ENCODE measurements at places on chromosomes 2 and 18.

DNA sequence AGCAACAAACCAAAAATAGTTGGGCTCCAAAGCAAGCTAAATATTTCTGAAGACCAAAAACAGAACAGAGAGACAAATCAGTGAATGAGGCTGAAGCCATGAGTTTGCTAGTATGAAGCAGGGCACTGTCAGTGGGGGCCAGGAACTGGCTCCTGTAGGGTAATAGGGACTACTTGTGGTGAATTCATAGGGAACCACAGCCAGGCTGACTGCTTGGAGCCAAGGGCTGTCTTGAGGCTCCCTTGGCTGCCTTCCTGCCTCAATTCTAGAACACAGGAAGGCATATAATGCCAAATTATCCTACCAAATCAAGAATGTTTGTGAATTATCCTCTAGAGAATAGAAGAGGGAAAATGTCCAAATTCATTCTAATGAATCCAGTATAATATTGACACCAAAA lies 406.0 kb downstream of the CCDC85A start:
- DNase-seq: no peak

- DNase-seq: no peak
These were observed 123.8 kb upstream of the FSHR start for GRCh38 chr2:49278141-49278540.

GRCh38 chr2:132521341-132521740 lies 104.7 kb downstream of the GPR39 start:
- DNase-seq: no peak

DNA sequence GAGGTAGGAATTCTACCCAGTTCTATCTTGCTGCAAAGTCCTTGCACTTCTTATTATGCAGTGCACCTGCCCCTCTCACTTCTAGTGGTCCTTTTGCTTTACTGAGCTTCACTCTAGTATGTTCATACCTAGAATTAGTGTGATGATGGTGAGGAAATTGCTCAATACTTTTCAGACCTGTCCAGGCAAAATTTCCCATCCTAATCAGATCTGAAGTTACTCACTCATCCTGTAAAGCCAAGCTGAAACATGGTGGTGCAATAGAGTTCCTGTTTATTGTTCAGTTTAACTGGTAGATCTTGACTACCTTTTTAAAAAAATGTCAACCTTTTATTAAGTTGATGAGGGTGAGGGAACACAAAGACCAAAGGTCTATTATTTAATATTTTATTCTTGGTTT lies 12.6 kb upstream of the FIGN start:
- no peak for DNase-seq

DNA sequence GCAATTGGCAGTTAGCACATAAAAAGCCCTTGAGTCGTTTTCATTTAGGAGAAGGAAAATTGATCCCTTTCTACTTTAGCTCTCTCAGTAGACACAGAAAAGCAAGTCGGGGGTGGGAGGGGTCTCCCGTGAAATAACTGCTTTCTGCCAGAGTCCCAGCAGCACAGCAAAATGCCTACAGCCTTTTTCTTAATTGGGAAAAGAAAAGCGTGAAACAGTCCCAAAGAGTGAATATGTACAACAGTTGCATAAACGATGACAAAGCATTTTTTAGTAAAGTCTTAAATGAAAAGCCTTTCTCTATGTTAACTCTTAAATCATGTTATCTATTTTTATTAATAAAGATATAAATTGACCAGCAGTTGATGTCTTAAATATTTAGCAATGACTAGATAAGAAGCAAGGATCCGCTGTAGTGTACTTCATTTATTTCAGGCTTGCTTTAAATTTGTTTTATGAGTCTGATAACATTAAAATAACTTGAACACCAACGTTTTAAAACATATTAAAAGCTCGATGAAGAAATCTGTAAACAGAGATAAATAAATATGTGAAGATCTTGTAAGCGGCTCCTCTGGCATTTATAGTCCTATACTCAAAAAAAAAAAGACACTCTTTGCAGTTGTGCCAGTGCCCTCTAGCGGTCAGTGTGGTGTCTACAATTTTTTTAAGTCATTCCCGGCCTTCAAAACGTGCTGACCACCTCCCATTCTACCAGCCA lies 42.3 kb upstream of the ATIC start:
- peak; percentile 27 for DNase-seq

- DNase-seq: no peak
These were observed 24.9 kb upstream of the RPIA start for GRCh38 chr2:88666576-88666975.

GRCh38 chr2:33451825-33452224 lies 24.6 kb upstream of the RASGRP3 start:
- no peak for DNase-seq

DNA sequence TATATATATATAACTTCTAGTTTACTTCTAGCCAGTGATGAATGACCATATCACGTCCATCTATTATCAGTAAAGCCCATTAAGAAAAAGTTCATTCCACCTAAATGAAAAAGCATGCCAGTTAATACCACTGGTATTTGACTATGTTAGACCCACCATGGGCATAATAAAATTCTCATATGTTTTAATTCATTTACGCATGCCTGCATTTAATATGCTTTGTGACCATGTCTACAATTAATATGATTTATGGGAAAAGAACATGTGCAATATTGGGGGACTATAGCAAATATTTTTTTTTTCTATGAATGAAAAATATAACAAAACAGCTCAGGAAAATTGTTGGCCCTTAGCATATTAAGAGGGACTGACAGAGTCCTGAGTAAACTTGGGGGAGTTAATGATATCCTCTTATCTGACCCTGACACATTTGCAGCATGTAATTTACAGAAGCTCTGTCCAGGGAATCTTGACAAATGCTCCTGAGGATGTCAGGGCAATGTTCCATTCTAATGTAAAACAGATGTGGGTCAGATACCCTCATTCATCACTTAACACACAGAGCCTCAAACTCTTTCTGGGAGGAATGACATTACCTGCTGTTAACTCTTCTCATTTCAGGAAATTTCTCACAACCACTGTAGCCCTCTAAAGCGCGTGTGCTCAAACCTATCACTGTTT lies 90.6 kb downstream of the PAX3 start:
- DNase-seq: no peak

GRCh38 chr2:233225230-233226068 lies 26.0 kb upstream of the ATG16L1 start:
- DNase-seq: no peak

DNA sequence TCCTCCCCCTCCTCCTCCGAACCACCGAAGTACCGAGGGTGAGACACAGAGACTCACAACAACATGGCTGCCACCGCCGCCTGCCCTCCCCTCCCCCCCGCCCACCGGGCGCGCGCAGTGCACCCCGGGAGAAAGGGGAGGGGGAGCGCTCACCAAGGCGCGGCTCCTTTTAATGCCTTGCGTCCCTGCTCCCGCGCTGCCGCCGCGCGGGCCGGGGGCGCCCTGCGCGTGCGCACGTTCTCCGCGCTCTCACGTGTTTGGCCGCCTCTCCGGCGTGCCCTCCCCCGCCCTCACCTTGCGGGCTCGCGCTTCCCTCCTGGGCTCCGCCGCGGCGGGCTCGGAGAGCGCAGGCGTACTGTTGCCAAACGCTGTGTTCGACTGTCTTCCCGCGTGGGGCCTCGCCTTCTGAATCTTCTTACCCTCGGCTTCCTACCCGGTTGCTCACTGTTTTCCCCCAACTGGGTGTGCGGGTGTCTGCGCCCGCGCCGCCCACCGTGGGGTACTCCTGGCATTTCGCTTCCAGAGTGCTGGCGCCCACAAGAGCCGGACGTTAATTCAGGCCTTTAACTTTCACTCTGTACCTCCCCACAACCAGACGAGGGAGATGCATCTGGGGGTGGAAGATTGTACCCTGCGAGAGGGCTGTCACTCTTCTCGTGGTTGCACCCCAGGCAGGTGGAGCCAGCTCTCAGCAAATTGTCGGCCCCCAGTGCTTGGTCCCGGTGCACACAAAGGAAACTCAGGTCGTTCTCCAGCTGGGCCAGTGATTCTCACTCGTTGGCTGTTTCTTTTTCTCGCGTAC lies at the start of gene PUM2:
TSS of gene PUM2 (minus strand) at position 92 of the 802 bp plus-strand sequence. CDS start 23,484 bp downstream, outside the sequence.
- peak; percentile 89 for DNase-seq

DNA sequence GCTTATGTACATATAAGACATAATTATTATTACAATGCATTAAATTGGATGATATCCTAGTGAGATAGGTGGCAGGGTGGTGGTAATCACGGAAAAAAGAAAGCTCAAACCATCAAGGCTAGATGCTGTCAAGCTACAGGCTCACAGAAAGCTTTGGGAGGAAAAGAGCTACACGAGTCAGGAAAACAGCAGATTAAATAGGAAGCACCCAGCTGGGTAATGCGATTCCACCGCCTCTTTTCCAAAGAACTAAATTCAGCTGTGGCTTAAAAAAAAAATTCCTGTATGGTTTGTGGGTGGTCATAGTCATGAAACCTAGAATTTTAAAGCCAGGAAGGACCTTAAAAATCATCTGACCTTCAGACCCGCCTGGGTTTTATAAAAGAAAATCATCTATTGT lies 23.7 kb upstream of the PTPN4 start:
- DNase-seq: no peak

- no peak for DNase-seq
These were observed 99.5 kb upstream of the AGAP1 start for GRCh38 chr2:235394278-235394828.

DNA sequence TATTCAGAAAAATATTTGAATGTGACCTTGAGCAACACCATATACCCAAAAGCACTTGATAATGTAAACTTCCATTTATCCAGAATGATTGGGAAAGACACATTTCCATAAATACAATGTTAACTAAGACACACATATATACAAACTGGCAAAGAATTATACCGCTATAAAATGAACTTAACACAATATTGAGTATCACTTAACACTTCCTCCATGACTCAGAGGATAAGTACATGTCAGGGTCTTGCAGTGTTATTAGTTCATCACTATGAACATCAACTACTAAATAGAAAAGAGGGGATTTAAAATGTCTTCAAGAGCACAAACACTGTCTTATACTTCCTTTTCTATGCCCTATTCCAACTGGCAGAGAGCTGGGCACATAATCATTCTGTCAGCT lies 18.6 kb downstream of the WDSUB1 start:
- no peak for DNase-seq

DNA sequence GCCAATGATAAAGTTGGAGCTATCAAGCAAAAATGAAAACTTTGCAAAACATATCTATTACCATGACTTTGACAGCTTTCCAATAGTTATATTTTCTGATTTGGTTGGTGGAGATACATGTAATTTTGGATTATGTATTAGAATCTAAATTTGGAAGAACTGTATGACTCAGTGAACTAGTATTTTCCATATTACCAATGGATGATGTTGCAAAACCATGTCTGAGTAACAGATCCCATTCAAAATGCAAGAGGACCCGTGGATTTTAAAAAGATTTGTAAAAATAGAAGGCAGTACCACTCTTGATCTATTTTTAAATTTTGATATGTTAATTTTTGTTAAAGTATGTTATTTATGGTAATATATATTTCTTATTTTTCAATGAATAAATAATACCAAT lies 83.0 kb downstream of the TAF4B start:
- DNase-seq: no peak

- no peak for DNase-seq
These were observed 124.8 kb downstream of the DTNA start for GRCh38 chr18:34834897-34835296.

GRCh38 chr18:23958036-23958435 lies 56.5 kb upstream of the TTC39C start:
- no peak for DNase-seq

- DNase-seq: no peak
These were observed 26.6 kb upstream of the SLC14A2 start for GRCh38 chr18:45588376-45589355.

GRCh38 chr2:27921880-27922547 lies 31.5 kb downstream of the BABAM2 start:
- no peak for DNase-seq

DNA sequence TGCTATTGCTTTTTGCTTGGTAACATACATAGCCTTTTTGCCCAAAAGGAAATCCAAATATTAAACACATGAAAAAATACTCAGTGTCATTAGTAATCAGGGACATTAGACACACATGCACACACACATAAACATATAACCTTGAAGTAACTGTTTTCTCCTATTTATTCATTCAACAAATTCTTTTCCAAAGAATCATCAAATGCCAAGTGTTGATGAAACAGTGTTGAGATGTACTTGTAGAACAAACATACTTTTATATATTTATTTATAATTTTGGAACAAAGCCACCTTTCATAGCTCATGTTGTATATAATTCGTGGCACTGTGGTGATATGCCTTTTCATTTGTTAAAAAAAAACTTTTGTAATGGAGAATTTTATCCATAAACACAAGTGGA lies 81.0 kb downstream of the APLF start:
- no peak for DNase-seq

GRCh38 chr2:196977507-196977906 lies 51.0 kb upstream of the PGAP1 start:
- DNase-seq: no peak

GRCh38 chr2:230226051-230226551 lies 565 bp downstream of the SP140 start:
- DNase-seq: no peak

GRCh38 chr18:75045272-75045671 lies 163.7 kb downstream of the PTGR3 start:
- DNase-seq: no peak

DNA sequence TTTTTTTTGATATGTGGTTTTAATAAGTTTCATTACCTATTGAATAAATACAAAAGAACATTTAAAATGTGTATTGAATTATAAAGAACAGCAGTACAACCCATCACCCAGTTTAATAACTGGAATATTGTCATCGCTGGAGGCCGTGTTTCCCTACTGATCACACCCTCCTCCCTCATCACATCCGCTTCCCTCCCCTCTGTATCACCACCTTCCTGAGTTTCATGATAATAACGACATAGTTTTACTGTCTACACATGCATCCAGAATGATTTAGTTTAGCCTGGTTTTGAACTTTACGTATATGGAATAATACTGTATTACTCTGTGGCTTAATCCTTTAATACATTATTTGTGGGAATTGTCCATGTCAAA lies 2.1 kb downstream of the SERPINB8 start:
- DNase-seq: no peak

DNA sequence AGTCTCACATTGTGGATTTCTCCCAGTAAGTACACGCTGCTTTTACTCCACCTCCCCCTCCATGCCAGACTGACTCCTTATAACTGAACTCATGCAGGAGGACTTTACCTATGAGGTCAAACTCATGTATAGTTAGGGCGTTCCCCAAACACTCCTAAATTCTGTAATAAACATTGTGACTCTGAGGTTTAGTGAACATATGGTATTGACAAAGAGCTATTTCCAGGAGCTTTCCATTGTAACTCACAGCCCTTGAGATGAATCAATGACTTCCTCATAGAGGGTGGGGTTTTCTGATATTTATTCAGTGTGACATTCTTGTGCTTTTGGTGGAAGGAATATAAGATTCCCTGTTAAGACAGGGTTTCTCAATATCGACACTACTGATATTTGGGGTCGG lies 337.4 kb upstream of the SLC14A2 start:
- no peak for DNase-seq

- no peak for DNase-seq
These were observed 617.0 kb upstream of the CDH2 start for GRCh38 chr18:28793901-28794300.

DNA sequence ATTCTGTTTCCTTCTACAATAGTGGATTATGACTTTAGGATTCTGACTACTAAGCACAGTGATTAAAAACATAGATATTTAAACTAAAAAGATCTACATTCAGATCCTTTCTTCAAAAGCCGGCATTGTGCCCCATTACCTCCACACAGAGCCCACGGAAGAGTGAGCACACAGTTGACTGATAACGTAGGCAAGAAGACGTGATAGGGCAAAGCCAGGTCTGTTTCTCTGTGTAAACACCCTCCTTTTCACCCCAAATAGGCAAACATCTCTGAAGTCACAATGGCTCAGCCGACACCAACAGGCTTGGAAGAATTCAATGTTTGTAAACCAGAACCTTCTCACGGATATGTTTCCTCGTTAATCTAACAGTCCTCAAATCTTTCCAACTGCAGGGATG lies 302.9 kb downstream of the CMPK2 start:
- DNase-seq: no peak

Data from activated CD4-positive, CD25-positive, alpha-beta regulatory T cell (primary cell).